ENCODE measurements at places on chromosomes 6 and 20.

GRCh38 chr20:38630727-38631126 lies 29.1 kb downstream of the ARHGAP40 start:
- DNase-seq = no peak

DNA sequence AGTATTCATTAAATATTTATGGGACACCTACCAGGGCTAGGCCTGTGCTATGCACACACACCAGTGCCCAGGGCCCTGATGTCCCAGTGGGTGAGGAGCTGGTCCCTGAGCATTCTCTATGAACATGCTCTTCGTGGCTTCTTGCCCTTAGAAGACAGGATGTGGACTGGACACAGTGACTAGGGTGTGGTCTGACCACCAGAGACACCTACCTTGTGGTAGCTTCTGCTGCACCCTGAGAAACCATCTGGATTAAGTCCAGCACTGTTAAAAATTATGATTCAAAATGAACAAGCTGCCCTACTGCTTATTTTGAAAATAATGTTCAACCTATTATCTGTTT lies 112.9 kb upstream of the RPS6KA2 start:
- no peak for DNase-seq

DNA sequence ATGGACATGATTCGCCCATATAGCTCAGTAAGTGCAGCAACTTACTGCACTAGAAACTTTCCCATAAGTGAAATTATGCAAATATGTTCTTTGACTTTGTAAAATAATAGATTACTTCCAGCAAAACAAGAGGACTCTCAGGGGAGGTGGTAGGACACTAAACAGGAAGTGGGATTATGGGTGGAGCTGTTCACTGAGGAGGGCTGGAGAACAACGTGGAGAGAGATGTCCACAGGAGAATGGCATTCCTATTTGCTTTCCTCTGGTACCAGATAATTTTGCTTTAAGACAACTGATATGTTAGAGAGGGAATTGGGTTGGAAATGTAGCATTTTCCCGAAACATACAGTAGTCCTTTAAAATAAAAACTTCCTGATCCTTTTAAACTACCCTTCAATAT lies 3.7 kb downstream of the TPD52L1 start:
- DNase-seq = no peak

DNA sequence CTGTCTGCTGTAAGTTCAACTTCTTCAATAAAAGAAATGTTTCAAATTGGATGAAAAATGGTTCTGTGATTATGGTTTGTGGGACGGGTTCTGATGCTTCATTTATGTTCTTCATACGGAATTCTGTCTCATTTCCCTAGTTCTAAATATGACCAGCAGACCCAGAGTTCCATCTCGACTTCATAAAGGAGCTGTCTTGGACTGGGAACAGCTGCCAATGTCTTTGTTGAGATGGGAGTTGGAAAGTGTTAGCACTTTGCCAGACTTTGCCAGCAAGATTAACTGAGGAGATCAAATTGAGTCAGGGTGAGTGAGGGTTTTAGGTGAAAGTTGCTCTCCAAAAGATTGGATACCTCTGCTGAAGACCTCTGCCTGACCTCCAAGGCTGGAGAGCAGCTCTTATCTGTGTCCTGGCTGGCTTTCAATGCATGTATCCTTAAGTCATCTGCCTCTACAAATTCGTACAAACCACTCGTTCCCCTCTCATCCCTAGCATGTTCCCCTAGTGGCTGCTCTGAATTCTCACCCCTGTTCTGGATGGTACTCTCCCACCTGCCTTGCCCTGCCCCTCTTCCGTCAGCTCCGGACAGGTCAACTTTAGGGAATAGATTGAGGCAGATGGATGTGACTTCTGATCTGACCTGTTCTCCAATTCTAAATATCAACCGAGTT lies at the start of gene EFCAB8:
Gene EFCAB8, plus strand, starts transcription at position 223 of the 672 bp plus-strand sequence. CDS start 4,870 bp downstream, outside the sequence.
- DNase-seq = no peak

- no peak for DNase-seq
Measured at GRCh38 chr6:16477367-16478149, 239.2 kb downstream of the GMPR start.

DNA sequence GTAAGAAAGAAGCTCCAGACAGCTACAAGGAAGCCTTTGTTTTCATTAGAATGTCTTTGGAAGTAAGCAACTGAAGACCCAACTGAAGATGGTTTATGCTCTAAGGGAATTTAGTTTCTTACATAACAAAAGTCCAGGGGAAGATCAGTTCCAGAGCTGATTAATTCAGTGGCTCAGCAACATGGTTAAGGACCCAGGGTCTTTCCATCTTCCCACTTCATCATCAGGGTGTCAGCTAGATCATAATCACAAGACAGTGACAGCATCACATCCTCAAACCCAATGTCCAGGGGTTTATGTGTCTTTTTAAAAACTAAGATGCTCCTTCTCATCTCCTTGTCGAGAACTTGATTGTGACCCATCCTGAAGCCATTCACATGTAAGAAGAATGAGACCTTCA lies 119.7 kb upstream of the PRDM1 start:
- no peak for DNase-seq

DNA sequence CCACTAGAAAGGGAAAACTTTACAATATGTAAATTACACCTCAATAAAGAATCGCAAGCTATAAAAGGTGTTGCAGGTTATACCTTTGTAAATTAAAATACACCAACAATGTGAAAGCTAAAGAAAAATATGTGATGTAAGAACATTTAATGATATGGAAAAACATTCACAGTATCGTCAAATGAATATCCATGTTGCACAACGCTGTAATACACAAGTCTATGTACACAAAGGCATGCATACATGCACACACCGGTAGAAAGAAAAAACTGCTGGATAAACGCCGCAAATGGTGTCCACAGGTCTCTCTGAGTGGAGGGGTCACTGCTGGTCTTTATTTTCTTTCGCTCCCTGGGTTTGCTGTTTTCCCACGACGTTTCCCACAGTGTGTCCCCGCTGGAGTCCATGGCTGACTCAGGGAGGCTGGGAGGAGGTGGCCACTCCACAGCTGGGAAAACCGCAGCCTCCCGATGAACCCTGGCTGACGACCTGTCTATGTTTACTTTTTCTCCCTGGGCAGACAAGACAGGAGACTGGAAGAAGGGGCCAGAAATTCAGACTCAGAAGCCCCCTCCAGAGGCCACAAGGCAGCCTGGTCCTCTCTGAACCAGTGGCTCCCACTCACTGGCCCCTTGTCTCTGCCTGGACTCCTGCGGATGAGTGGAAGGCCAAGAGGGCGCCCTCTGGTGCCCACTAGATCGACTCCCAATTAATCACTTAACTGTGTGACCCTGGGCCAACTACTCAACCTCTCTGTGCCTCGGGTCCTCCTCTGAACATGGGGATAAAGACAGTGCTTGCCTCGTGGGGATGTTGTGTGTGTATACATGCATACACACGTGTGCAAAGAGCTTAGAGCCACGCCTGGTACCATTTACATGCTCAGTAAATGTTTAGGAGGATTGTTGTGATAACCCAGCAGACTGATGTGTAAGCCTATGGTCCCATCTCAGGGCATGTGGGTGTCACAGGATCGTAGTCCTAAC lies 12.8 kb upstream of the BPI start:
- DNase-seq = peak; percentile 54

DNA sequence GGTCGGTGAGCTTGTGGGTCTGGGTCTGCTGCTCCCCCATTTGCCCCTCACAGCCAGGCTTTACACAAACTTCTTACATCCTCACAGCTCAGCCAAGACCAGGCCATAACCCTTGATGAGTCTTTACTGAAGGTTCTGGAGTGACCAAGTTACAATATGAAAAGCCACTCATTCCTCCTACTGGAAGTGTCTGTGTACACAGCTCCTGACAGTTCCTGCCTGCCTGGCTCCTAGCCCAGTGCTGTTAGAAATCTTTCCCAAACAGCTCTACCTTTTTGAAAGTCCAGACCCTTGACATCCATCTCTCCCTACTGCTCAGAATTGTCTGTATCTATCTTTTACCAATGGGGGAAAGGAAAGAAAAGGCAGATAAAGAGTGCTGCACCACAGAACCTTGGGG lies 106.9 kb downstream of the PAX1 start:
- no peak for DNase-seq

DNA sequence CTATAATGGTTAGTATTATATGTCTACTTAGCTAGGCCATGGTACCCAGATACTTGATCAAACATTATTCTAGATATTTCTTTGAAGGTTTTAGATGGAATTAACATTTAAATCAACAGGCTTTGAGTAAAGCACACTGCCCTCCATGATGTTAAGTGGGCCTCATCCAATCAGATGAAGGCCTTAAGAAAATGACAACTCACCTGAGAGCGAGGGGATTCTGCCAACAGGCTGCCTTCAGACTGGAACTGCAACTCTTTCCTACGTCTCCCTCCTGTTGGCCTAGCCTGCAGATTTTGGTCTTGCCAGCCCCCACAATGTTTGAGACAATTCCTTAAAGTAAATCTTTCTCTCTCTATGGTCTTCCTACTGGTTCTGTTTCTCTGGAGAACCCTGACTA lies 137.3 kb downstream of the AHI1 start:
- DNase-seq = no peak

DNA sequence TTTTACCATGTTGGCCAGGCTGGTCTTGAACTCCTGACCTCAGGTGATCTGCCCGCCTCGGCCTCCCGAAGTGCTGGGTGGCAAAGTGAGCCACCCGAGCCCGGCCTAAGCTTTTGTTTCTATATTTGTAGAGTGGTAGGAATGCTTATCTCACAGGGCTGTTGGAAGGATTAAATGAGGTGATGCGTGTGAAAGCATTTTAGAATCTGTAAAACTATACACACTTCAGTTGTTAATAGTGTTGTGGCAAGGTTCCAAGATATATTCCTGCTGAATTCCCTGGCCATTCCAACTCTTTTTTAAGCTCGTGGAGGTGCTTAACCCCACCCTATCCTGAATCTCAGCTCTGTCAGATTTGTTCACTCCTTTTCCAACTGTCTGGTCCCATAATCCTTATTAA lies 89.9 kb upstream of the AKIRIN2 start:
- no peak for DNase-seq

GRCh38 chr20:51667491-51667890 lies 100.7 kb downstream of the ATP9A start:
- no peak for DNase-seq

GRCh38 chr6:100663219-100663863 lies 198.6 kb upstream of the SIM1 start:
- DNase-seq = no peak

- no peak for DNase-seq
Measured at GRCh38 chr6:26155061-26155930, 68.1 kb downstream of the HFE start.

DNA sequence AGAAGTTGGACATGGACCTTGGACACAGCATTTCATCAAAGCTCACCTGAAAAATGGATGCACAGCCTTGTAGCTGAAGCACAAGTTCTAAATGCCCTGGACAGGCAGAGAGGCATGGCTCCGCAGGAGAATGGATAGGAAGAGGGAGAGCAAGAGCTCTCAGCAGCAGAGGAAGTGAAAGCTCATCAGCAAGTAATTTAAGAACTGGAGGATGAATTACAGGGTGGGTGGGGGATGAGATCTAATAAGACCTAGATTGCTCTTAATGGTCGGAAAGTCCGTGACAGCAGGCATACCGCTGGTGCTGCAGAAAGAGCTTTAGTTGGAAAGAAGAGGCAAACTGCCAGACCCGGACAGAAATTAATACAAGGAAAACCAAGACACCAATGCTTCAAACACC lies 37.3 kb upstream of the SAYSD1 start:
- no peak for DNase-seq

- DNase-seq = no peak
Measured at GRCh38 chr6:163775313-163775712, 360.8 kb downstream of the QKI start.

DNA sequence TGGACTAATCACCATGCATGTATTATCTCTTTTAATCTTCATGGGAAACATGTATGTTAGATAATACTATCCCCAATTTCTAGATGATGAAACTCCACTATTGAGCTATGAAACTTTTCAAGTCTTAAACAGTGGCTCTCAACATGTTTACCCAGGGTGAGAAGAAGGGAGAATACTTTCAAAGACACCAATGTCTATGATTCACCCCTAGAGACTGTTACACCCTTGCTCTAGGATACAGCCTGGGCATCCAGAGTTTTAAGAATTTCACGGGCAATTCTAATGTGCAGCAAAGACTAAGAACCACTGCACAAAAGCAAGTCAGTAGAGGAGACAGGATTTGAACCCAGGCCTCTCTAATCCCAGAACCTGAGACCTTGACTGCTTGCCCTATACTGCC lies 47.8 kb downstream of the GFOD1 start:
- DNase-seq = no peak

DNA sequence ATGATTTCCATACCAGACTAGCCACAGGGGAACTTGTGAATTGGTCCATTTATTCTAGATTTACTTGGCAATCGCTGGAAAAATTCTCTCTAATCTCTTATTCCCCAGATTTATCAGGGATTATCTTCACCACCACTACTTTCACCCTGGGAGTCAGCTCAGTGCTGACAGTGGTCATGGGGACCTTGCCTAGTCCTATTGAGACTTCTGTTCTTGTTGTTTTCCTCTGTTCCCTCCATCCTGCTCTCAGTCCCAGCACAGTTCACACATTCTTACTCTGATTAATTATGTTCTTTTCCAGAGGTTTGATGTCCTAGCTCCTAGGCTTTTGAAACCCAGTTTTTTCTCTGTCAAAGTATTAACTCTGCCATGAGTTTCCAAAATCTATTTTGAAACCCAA lies 94.0 kb upstream of the TINAG start:
- DNase-seq = no peak

- no peak for DNase-seq
Measured at GRCh38 chr6:109315341-109316110, 66.7 kb downstream of the CD164 start.

GRCh38 chr20:50335105-50335504 lies 144.5 kb downstream of the CEBPB start:
- DNase-seq = peak; percentile 43

GRCh38 chr6:43702534-43703440 lies 15.2 kb upstream of the MRPS18A start:
- DNase-seq = peak; percentile 91

DNA sequence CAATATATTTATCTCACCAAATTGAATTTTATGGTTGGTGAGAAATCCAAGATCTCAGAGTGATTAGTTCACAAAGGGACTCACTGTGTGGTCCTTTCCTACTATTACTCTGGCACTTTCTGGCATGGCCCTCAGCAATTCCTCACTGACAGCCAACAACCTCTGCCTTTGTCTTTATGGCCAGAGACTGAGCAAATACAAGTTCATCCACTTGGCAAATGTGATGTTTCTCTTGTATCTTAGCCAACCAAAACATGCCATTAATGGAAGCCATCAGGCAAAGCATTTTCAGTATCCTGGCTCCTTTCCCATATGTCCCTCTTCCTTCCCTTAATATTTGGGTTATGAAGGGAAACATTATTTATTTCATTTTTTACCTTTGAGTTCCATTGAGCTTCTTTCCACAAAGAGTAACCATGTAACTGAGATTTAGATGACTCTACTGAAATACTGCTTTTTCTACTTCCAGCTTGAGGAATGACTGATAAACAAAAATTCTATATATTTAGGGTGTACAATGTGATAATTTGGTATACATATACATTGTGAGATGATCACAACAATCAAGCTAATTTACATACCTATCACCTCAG lies 30.8 kb upstream of the SMLR1 start:
- no peak for DNase-seq

- DNase-seq = no peak
Measured at GRCh38 chr20:14288341-14289330, 48.8 kb downstream of the FLRT3 start.
